AML-193 (cell line): ENCODE measurements at places on chromosomes 7 and 10.

- DNase-seq: no peak
These were observed 88.4 kb downstream of the ABCA13 start for GRCh38 chr7:48259463-48260280.

DNA sequence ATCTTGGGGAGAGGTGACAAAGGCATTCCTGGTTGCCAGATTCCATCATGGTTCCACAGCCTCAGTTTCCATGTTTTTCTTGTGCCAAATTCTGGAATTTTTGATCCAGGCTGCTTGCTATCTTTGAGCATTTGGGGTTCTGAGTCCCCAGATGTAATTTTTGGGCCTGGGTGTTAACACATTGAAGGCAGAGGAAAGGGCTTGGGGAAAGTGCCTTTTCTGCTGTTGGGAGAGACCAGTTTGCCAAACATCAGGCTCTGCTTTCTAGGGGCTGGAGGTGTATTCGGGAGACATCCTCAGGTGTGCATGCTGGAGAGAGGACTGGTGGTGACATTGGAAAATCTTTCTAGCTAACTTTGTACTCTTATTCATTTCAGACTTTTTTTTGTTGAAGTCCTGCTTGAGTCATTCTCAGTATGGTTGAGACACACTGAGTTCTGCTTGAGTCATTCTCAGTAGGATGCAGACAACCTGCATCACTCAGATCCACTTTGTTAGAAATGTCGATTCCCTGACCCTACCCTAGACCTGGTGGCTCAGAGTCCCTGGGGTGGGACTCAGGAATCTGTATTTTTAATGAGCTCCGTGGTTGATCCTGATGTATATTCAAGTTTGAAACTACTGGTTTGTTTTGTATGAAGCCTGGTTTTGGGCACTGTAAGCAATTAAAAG is 101.0 kb downstream of the LRMDA start:
- DNase-seq: no peak

GRCh38 chr7:44286618-44287487 is 38.5 kb downstream of the CAMK2B start:
- no peak for DNase-seq

DNA sequence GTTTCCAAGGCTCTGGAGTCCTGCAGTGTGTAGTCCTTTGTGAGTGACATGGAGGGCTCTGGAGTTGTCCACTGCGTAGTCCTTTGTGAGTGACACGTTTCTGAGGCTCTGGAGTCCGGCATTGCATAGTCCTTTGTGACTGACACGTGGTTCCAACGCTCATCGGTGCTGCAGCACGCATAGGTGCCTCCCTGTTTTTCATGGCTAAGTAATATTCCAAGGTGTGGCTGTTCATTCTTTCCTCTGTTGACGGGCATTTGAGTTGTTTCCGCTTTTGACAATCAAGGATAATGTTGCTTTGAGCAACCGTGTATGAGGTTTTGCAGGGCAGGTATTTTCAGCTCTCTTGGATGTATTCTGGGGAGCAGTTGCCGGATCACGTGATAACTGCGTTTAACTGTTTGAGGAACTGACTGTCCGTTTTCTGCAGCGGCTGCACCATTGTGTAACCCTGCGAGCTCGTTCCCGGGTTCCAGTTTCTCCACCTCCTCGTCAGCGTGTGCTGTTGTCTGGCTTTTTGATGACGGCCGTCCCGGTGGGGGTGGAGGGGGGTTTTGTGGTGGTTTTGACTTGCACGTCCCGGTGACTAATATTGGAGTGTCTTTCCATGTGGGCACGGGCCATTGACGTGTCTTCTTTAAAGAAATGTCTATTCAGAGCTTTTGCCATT is 21.1 kb downstream of the FAM20C start:
- no peak for DNase-seq

DNA sequence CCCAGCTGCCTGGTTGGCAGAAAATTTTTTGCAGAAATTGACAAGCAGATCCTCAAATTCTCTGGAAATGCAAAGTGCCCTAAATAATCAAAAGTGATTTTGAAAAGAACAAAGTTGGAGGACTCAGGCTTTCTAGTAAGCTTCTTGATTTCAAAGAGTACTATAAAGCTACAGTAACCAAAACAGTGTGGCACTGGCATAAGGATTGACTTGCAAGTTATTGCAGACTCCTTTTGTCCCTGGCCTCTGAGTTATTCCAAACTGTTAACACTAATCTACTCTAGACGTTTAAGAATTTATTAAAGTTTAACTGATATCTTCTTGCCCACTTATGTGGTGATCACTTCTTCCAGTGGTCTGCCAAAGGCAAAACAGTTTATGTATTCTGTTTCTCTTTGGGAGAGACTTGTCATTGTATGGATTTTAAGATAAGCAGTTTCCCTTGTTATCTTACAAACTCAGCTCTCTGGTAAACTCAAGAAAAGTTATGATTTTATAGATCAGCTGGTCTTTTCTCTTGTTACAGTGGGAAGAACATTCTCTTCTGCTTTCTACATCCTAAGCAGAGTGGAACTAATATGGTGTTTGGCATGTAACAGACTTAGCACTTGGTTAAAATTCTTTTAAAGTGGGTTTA is 41.4 kb downstream of the LOXL4 start:
- no peak for DNase-seq

DNA sequence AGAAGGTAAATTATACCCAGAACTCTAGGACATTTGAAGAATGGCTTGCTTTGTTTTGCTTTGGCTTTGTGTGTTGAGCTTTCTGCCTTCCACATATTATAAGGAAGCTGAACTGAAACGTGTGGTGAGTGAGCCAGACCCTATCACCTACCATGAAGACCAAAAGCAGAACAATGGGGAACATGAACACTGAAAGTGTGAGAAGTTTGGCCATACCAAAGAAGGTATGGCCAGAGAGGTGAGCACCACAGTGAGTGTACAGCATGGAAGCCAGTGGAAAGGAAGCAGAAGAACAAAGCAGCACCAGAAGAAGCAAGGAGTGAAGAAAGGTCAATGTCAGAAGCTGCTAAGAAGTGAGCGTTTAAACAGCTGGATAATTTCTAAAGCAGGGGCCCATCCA is 59.7 kb upstream of the CCDC71L start:
- no peak for DNase-seq

GRCh38 chr10:76420725-76421124 is 989.3 kb downstream of the LRMDA start:
- no peak for DNase-seq

- DNase-seq: no peak
These were observed 138.0 kb downstream of the ADCY1 start for GRCh38 chr7:45712057-45712689.

GRCh38 chr7:2261611-2262010 is 19.6 kb downstream of the NUDT1 start:
- DNase-seq: peak; percentile 25

GRCh38 chr7:146606628-146607027 is 490.0 kb downstream of the CNTNAP2 start:
- no peak for DNase-seq

- DNase-seq: no peak
These were observed 473.3 kb downstream of the LRMDA start for GRCh38 chr10:75904499-75905283.

- no peak for DNase-seq
These were observed 210.5 kb downstream of the ETV1 start for GRCh38 chr7:13778967-13779366.

DNA sequence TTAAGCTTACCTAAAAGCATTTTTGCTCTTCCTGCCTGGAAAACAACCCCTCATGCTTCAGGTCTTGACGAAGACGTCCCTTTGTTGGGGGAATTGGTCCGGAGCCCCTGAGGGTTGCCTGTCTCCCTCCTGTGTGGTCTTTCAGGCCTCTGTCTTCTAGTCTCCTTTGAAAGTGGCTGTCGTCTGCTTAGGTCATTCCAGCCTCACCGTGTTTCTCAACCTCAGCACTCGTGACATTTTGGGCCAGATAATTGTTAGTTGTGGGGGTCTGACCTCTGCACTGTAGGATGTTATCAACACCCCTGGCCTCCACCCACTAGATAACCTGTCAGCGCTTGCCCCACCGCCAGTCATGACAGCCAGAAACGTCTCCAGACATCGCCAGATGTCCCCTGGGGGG is 219.1 kb downstream of the TCF7L2 start:
- DNase-seq: no peak

DNA sequence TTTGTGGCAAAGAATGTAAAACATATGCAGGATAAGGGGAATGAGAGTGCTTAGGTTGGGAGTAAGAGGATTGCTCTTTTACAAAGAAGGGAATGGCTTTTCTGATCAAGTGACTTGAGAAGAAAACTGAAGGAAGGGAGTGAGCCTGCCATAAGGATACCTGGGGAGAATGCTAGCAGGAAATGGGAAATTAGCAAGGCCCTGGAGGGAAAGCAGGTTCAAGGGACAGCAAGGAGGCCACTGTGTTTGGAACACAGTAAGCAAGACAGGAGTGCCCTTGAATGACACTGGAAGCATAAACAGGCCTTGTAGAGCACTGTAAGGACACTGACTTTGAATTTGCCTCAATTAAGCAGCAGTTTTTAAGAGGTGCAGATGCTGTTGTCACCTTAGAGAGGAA is 1069.9 kb downstream of the DNAJB9 start:
- DNase-seq: no peak
